Thymus (tissue), 14 donors: ENCODE measurements at places on chromosomes 1 and 21. TPM values are rescaled to one million over a fixed set of nuclear protein-coding genes. Genes with fewer than 3 reads are reported as not detected.
A peak's percentile ranks its signal among the peaks of the same experiment; 100 is the strongest.

UQCRH gene
- 420 TPM for total RNA-seq

DNA sequence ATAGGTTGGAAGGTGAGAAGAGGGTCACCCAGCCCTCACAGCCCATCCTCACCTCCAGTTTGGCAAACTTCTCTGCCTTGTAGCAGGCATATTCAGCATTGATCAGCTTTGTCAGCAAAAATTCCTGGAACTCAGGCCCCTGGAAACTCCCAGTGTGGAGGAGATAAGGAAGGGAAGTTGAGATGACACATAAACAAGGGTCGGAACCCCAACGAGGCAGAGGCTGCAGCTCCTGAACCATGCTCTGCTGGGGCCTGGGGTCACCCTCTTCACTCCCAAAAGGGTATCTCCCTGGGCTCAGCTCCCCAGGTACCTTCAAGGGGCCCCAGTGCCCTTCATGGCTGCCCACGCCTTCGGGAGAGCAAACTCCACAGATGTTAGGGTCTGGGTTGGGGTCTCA, 60.4 kb downstream of the RAP1GAP start:
- peaks cover 24% of the 10 kb centered on the region for H3K27me3 ChIP-seq
- no peaks in the 10 kb centered on the region for H3K4me1 ChIP-seq
- H3K4me3 ChIP-seq, result no peak overlapping the region
- DNase-seq, result no peak
- H3K27ac ChIP-seq, result no peak overlapping the region

DNA sequence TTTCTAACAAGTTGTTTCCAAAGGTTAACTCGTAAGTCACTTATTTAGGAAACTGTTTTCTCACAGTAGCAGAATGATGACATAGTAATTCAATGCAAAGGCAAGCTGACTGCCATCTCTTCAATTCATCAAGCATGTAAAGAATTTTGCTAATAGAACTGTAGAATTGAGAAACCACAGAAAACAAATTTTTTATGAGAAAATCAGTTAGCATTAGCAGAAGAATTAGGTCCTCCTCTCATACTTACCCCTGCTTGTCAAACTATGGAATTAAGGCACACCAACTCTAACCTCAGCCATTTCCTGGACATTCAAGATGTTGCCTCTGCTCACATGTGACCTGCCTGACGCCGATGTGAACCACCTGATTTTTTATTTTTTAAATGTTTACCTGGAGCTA, 115.2 kb downstream of the LRRC40 start:
- H3K36me3 ChIP-seq, result no peaks in the 10 kb centered on the region
- DNase-seq, result no peak
- H3K27ac ChIP-seq, result no peak overlapping the region
- H3K27me3 ChIP-seq, result no peaks in the 10 kb centered on the region
- H3K4me1 ChIP-seq, result no peaks in the 10 kb centered on the region

DNA sequence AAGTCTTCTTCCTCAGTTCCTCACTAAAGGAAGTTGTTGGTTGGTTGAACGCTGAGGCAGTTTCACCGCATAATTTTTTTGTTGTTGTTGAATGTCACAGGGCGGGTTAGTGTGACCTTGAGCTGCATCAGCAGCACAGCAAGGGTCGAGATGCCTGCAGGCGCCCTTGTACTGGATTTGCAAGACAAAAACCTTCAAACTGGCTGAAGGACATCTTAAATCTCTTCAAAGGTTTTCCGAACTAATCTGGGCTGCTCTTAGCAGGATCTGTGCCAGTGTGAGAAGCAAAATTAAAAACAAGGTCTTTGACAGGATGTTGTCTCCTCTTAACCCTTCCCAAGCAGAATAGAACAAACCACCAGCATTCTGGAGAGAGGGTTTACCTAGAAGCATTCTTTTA, 59.4 kb downstream of the NRIP1 start:
- H3K4me3 ChIP-seq, result peak overlapping the region; percentile 44
- no peaks in the 10 kb centered on the region for H3K27me3 ChIP-seq
- no peaks in the 10 kb centered on the region for H3K36me3 ChIP-seq
- peak; percentile 46 for DNase-seq
- peak overlapping the region; percentile 82 for H3K27ac ChIP-seq
- H3K4me1 ChIP-seq, result peaks cover 6% of the 10 kb centered on the region

PLK3 gene
- total RNA-seq, result 10.1 TPM

DNA sequence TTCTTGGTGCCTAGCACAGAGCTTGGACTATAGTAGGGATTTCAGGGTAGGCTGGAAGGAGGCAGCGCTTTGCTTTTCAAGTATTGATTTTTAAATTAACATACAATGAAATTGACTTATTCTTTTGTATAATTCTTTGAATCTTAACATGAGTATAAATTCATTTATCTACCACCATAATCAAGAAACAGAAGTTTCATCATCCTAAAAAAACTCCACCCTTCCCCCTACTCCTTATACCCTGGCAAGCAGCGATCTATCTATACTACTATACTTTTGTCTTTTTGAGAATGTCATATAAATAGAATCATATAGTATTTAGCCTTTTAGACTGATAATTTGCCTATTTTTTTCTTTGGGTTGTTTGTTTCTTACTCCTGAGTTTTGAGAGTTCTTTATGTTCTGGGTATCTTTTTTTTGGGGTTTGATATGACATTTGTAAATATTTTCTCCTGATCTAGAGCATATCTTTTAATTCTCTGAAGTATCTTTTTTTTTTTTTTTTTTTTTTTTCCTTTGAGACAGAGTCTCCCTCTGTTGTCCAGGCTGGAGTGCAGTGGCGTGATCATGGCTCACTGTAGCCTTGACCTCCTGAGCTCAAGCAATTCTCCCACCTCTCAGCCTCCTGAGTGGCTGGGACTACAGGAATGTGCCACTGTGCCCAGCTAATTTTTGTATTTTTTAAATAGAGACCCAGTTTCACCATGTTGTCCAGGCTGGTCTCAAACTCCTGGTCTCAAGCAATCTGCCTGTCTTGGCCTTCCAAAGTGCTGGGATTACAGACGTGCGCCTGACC, 6.4 kb downstream of the RPS6KC1 start:
- no peaks in the 10 kb centered on the region for H3K27me3 ChIP-seq
- no peak overlapping the region for H3K4me3 ChIP-seq
- H3K4me1 ChIP-seq, result peaks cover 3% of the 10 kb centered on the region
- no peak for DNase-seq
- H3K36me3 ChIP-seq, result no peaks in the 10 kb centered on the region
- H3K27ac ChIP-seq, result no peak overlapping the region

DNA sequence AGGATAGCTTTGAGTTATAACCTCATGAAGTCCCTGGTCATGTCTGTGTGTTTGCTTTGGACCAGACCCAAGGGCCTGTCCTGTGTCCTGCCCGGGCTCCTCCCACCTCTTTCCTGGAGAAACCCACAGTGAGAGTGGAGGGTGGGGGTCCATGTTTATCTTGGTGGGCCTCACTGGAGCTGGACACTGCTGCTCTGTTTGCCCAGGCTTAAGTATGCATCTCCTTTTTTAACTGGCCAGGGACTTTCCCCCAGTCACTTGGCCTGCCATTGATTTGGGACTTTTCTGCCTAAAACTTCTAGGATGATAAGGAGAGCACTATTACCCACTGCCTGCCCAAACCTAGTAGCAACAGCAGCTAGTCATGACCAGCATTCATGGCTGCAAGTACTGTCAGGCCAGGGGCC, 49.8 kb downstream of the DDR2 start:
- no peaks in the 10 kb centered on the region for H3K4me1 ChIP-seq
- H3K27ac ChIP-seq, result no peak overlapping the region
- no peak for DNase-seq
- no peaks in the 10 kb centered on the region for H3K36me3 ChIP-seq

SPATA45 gene
- total RNA-seq, result 0.33 TPM

DNA sequence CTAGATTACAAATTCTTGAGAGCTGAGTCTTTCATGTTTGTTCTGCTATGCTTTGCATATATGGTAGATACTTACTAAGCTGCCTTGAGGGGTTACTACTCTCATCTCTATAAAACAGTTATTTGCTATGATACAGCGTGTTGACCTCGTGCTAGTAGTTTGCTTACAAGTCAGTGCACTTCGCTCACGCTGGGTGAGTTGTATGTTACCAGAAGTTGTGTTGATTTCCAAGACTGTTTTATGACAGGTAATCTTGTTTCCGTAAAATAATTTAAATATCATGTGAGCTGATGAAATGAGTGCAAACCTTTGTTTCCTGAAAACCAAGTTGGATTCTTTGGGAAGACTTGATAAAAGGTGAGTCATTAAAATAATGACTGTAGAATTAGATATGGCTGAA, 7.3 kb downstream of the MRPS6 start:
- H3K4me3 ChIP-seq, result no peak overlapping the region
- no peak overlapping the region for H3K27ac ChIP-seq
- no peaks in the 10 kb centered on the region for H3K36me3 ChIP-seq
- H3K4me1 ChIP-seq, result peaks cover 25% of the 10 kb centered on the region
